ENCODE measurements at places on chromosomes 2 and 18.

- no peak for DNase-seq
Observed at GRCh38 chr2:105903051-105903674, 158.5 kb downstream of the NCK2 start.

GRCh38 chr2:171086352-171087290, 74.1 kb downstream of the TLK1 start:
- DNase-seq = peak; percentile 60

- no peak for DNase-seq
Observed at GRCh38 chr2:96329874-96330273, 4.8 kb downstream of the ITPRIPL1 start.

GRCh38 chr2:20179755-20180594, 45.0 kb downstream of the SDC1 start:
- no peak for DNase-seq

GRCh38 chr2:9593925-9594324, 36.9 kb downstream of the YWHAQ start:
- DNase-seq = no peak

- DNase-seq = no peak
Observed at GRCh38 chr18:38933910-38934510, 1368.4 kb upstream of the CELF4 start.

Data from stimulated activated naive CD8-positive, alpha-beta T cell treated with anti-CD3 and anti-CD28 coated beads, Interleukin-15, Interleukin-2, amounts not matched to agents 100 U/mL and 50 U/mL, for 24 hours (primary cell).